Hematopoietic multipotent progenitor cell (in vitro differentiated cells): ENCODE measurements at places on chromosomes 4 and X.

DNA sequence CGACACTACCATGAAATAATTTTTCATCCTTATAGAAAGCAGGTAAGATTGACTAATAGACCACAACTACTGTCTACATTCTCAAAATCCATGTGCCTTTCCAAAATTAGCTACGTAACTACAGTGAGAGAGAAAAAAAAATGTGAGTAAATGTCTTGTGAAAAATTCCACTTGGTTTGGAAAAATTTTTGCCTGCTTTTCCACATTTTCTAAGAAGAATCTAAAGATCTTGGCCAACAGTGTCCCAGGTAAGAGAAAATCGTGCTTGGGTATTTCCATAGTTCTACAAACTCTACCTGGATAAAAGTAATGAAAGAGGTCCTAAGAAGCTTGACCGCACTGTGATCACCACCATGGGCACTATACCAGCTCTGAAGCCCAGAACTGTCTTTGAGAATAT is 1.4 kb upstream of the CLCN3 start:
- no peak for DNase-seq

GRCh38 chr4:52675111-52675510 is 16.0 kb upstream of the USP46 start:
- DNase-seq = no peak

DNA sequence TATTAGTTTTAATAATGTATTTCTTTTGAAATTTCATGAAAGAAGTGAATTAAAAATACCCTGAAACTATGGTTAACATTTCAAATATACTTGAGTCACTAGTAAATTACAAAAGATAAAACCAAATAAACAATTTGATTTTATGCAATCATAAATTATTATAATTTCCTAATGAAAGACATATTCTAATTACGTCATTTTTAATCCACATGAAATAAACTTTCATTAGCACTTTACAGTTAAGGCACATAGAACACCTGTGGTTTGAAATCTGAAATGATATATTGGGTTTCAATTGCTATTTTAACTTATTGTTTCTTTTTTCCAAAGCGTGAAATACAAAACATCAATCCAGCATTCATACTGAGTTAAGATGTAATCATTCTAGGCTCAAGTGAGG is 1492.5 kb upstream of the PABPC4L start:
- DNase-seq = no peak

DNA sequence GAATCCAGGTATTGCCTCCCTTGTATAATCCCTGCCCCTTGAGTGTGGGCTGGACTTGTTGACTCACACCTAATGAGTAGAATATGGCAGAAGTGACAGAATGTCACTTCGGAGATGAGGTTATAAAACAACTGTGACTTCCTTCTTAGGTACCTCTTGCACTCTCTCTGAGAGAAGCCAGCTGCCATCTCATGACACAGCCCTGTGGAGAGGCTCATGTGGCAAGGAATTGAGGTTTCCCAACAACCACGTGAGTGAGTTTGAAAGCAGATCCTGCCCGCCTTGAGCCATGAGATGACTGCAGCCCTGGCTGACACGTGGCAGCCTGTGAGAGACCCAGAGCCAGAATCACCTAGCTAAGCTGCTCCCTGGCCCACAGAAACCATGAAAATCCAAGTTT is 13.5 kb downstream of the ASB11 start:
- DNase-seq = no peak

GRCh38 chrX:36348509-36348908 is 429.0 kb downstream of the CFAP47 start:
- DNase-seq = no peak

- no peak for DNase-seq
Observed at GRCh38 chr4:2299794-2300193, 37.9 kb upstream of the MXD4 start.

DNA sequence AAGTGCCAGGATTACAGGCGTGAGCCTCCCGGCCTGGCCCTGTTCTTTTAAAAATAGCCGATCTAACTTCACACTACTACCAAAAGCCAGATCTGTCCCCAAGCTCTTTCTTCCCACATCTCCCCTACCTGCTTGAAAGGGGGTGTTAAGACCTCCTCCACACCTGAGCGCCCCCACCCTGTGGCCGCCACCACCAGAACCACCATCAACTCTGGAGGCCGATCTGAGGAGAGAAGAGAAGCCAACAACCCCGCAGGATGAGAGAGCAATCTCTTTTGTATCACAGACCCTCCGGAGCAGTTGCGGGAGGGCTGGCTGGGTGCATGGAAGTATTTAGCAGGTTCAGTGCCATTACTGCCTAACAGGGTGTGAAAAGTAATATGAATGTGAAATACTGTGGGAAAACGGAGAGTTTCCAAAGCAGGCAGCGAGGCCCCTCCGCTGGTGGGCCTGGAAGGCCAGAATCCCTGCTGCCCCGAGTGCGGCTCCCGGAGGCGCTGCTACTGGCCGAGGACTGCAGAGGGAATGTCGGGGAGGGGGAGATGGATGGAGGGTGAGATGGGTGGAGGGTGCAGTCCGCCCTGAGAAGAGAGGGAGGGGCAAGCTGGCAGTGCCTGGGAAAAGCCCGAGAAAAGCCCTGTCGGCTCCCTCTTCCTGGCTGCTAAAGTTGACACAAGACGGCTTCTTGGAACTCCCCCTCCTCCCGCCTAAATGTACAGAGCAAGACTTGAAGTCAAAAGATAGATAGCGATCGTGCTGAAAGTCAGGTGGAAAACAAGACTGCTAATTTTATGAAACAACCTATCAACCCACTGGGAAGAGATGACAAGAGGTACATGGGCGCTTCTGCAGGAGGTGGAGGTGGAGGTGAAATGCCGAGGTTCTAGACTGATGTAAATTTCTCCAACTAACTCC is 22.3 kb downstream of the HAND2 start:
- DNase-seq = no peak

GRCh38 chr4:4492161-4492847 is 49.5 kb downstream of the STX18 start:
- peak; percentile 29 for DNase-seq

GRCh38 chrX:129777218-129778030 is 2.3 kb upstream of the SASH3 start:
- no peak for DNase-seq
